Endothelial cell of umbilical vein (primary cell): ENCODE measurements at places on chromosomes 7 and 10. TPM values are rescaled to one million over a fixed set of nuclear protein-coding genes. Genes with fewer than 3 reads are reported as not detected.

DNA sequence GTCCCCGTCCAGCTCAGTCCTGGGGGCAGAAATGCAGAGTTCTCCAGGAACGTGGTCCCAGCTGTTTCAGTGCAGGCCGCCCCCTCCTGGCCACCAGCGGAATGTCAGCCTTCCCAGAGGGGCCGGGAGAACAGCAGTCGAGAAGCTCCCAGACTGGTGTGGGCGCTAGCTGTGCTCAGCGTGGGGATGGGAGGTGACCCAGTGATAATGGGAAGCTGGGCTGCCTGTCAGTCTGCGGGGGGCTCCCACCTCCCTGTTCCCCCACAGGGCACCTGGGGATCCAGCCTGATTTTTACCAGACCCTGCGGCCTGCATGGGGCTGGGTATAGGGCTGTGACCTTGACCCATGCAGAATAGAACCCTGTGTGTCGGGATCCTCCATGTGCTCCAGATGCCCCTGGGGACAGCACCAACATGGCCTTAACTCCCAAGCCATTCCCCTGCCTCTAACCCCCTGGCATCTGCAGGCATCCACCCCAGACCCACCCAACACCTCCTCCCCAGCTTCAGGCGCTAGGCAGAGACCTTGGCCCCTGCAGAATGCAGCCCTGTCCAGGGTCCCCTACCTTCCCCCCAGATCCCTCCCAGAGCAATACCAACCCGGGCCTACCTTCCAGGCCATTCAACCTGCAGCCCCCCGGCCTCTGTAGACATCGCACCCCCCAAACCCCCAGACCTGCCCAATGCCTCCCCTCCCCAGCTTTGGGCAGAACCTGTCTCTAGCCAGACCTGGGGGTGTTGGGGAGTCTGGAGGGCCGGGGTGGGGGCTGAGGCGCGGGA is 880 bp upstream of the ELN start:
- H3K27me3 ChIP-seq: peaks cover 11% of the 10 kb centered on the region
- H3K4me3 ChIP-seq: no peak overlapping the region
- H3K4me1 ChIP-seq: peaks cover 19% of the 10 kb centered on the region
- H3K27ac ChIP-seq: no peak overlapping the region
- peak; percentile 72 for DNase-seq
- H3K36me3 ChIP-seq: no peaks in the 10 kb centered on the region

Gene FAM204A
- total RNA-seq: 68.7 and 73.7 TPM in 2 replicates

DNA sequence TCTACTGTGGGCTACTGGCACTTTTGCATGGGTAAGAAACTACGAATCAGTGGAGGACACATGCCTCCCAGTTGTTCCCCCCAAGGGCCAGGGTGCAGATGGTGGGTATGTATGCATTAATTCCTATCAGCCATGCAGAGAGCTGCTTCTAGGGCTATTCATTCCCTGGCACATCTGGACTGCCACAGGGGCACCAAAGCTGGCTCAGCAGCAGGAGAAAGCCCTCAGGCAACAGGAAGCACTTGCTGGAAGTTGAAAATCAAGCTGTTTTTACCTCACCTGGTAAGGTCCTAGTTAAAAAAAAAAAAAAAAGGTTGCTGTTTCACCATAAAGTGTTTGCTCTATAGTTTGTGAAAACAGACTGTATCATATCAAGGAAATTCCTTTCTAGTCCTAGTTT is 1342.6 kb downstream of the REEP3 start:
- DNase-seq: no peak
- H3K27me3 ChIP-seq: no peaks in the 10 kb centered on the region
- H3K4me1 ChIP-seq: peaks cover 11% of the 10 kb centered on the region
- H3K36me3 ChIP-seq: no peaks in the 10 kb centered on the region
- H3K27ac ChIP-seq: no peak overlapping the region
- no peak overlapping the region for H3K4me3 ChIP-seq

Gene OR2A12
- not detected in 2 replicates for total RNA-seq

Gene OR2A5
- total RNA-seq: not detected in 2 replicates

DNA sequence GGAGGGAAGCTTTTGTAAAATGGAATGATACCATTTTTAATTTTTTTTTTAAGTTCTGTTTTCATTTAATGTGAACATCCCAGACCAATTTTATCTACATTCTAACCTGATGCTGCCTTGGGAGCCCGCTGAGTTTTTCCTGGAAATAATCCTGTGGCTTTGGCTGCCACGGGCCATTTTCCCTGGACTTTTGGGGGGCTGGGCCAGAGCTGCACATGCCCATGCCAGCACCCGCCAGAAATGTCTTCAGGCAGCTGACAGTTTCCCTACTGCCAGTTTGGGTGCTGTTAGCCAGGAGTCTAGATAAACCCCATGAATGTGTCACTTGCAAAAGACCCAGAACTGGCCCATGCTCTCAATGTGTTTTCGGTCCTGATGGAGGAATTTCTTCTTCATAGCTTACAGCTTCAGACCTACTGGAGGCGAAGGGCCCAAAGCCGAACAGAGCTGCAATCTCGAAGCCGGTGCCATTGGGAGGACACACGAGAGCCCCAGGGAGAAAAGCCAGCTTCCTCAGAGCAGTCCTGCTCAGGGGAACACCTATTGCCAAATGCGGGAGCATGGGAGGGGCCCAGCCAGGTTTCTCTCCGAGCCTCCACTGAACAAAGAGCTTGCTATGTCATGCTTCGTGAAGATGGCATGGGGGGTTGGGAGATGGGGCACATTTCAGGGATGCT is 444.2 kb upstream of the MKI67 start:
- H3K36me3 ChIP-seq: no peaks in the 10 kb centered on the region
- no peak overlapping the region for H3K27ac ChIP-seq
- no peaks in the 10 kb centered on the region for H3K27me3 ChIP-seq
- H3K4me3 ChIP-seq: no peak overlapping the region

Gene SEMA3E
- not detected in 2 replicates for total RNA-seq

- H3K36me3 ChIP-seq: peaks cover 3% of the 10 kb centered on the region
- DNase-seq: peak; percentile 97
Observed at GRCh38 chr7:116327752-116328151, 117.4 kb downstream of the TES start.

GRCh38 chr10:72285972-72286521 is 12.3 kb downstream of the DDIT4 start:
- H3K36me3 ChIP-seq: no peaks in the 10 kb centered on the region
- no peak for DNase-seq
- H3K4me3 ChIP-seq: no peak overlapping the region
- H3K27me3 ChIP-seq: no peaks in the 10 kb centered on the region
- no peaks in the 10 kb centered on the region for H3K4me1 ChIP-seq

DNA sequence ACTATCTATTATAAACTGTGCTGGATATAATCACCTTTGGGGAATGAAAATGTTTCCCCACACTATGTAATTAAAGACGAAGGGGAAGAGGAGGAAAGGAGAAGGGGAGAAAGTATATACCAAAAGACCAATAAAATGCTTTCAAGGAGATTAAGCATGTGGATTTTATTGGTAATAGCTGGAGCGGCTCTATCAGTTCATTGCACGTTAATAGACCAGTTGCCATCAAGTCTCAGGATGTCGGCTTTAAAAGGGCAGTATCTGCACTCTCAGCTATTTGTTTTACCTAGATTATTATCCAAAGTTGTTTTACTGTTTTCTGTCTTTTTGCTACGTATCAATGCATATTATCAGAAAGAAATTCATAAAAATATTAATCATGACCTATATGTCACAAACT is 9.0 kb downstream of the ETV1 start:
- H3K36me3 ChIP-seq: peaks cover 3% of the 10 kb centered on the region
- H3K4me3 ChIP-seq: no peak overlapping the region
- peak overlapping the region; percentile 56 for H3K27ac ChIP-seq

DNA sequence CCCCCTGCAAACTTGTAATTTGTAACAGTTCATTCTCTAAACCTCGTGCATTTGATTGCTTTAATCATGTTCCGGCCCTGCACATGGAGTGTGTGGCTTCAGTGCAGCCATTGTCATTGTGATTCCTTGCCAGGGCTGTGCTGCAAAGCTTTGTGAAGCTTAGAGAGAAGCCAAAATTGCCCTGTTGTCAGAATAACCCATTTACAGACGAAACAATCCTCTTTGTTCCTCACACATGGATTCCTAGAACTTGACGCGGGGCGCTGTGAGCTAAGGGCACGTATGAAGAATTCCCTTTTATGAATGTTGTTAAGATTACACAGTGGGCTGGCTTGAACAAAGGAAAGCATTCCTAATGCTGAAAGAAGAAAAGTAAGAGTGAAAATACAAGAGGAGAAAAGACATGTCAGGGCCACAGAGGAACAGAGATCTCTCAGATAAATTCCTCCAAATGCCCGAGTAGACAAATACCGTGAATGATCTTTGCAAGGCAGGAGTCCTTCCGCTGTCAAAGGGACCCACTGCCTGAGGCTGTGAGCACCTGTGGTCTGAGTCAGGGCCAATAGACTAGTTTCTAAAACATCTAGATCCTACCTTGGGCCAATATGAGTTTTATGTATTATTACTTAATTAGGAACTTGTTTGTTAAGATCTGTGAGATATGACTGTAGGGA is 205.4 kb upstream of the C7orf33 start:
- H3K27ac ChIP-seq: no peak overlapping the region
- no peak for DNase-seq
- H3K27me3 ChIP-seq: no peaks in the 10 kb centered on the region
- no peaks in the 10 kb centered on the region for H3K36me3 ChIP-seq
- no peaks in the 10 kb centered on the region for H3K4me1 ChIP-seq

- H3K27me3 ChIP-seq: no peaks in the 10 kb centered on the region
- H3K27ac ChIP-seq: no peak overlapping the region
- H3K4me1 ChIP-seq: no peaks in the 10 kb centered on the region
- no peak overlapping the region for H3K4me3 ChIP-seq
Observed at GRCh38 chr10:47024399-47025252, 113.4 kb downstream of the PTPN20 start.

DNA sequence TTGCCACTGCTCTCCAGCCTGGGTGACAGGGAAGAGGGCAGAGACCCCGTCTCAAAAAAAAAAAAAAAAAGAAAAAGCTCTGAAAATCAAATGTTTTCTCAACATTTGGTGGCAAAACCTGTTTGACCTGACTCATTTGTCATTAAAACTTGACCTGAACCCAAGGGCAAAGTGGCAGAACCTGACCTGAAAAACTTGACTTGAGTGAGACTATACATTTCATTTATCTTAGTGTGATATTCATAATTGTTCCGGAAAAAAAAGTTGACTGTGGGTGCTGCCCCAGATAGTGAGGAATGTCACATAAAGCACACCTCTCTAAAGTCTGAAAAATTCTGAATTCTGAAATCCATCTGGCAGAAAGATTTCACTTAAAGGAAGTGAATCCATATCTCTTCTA is 2.3 kb upstream of the TAX1BP1 start:
- peaks cover 11% of the 10 kb centered on the region for H3K4me1 ChIP-seq
- DNase-seq: no peak
- H3K36me3 ChIP-seq: no peaks in the 10 kb centered on the region
- no peak overlapping the region for H3K4me3 ChIP-seq

Gene IDE
- total RNA-seq: 52.6 and 53.5 TPM in 2 replicates
